Activated CD4-positive, alpha-beta T cell treated with anti-CD3 and anti-CD28 coated beads, Interleukin-2, amount 10 ng/mL, durations not matched to agents 24 days and 14 days (primary cell): ENCODE measurements at places on chromosomes 6 and 20. TPM values are rescaled to one million over a fixed set of nuclear protein-coding genes. Genes with fewer than 3 reads are reported as not detected.

DNA sequence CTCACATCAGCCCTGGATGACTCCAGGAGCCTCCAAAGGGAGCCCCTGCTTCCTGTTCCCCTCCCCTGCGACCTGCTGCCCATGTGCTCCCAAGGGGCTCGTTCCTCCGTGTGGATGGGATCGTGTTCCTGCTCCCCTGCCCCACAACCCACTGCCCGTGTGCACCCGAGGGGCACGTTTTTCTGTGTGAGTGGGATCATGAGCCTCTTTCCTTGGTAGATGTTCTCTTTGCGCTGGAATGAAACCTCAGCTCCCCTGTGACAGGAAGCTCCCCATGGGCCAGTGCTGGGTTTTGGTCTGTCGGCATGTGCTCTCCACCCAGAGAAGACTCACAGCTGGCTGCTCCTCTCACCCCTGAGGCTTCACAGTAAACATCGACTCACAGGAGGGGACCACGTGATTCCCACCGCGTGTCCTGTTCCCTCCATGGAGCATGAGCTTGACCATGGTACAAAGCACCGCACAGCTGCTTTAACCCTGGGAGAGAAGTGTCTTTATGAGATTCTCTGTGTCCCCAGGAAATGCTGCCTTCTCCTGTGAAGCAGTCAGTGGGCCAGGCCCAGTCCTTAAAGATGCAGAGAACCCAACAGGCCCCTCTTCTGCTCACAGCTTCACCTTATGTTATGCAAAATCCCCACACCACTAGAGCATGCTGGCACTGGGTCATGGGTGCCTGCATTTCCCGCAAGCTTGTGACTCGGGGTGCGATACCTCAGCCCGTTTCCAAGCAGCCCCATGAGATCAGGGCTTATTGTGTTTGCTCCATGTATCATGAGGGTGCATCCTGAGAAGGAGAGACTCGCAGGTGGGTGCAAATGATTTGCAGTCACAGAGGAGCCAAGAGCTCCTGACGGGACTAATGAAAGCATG is 215.1 kb downstream of the ERMARD start:
- no peak for DNase-seq
- H3K27ac ChIP-seq: no peak overlapping the region
- no peaks in the 10 kb centered on the region for H3K36me3 ChIP-seq
- no peak overlapping the region for H3K4me3 ChIP-seq
- H3K4me1 ChIP-seq: no peaks in the 10 kb centered on the region

Gene LATS1
- total RNA-seq: 31.8 and 33.7 TPM in 2 replicates

- no peaks in the 10 kb centered on the region for H3K4me1 ChIP-seq
- no peak overlapping the region for H3K27ac ChIP-seq
- DNase-seq: no peak
- peaks cover 11% of the 10 kb centered on the region for H3K27me3 ChIP-seq
- no peak overlapping the region for H3K4me3 ChIP-seq
Measured at GRCh38 chr6:17836293-17836692, 129.6 kb upstream of the NUP153 start.

Gene MOG
- not detected in 2 replicates for total RNA-seq

DNA sequence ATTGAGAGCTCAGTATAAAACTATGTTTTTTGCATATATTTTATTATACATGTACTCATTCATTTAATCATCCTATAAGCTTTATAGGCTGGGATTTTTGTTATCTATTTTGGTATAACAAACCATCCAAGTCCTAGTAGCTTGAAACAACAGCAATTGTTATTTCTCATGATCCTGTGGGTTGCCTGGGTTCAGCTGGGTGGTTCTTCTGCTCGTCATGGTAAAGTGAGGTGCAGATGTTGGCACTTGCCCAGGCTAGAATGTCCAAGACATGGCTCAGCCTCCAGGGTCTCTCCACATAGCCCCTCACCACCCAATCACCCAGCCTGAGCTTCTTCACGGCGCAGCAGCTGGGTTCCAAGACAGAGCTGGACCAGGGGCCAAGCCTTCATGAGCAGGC is 20.8 kb upstream of the TM9SF4 start:
- peaks cover 2% of the 10 kb centered on the region for H3K4me1 ChIP-seq
- no peaks in the 10 kb centered on the region for H3K36me3 ChIP-seq
- no peak overlapping the region for H3K27ac ChIP-seq

Gene SRMS
- not detected in 2 replicates for total RNA-seq

DNA sequence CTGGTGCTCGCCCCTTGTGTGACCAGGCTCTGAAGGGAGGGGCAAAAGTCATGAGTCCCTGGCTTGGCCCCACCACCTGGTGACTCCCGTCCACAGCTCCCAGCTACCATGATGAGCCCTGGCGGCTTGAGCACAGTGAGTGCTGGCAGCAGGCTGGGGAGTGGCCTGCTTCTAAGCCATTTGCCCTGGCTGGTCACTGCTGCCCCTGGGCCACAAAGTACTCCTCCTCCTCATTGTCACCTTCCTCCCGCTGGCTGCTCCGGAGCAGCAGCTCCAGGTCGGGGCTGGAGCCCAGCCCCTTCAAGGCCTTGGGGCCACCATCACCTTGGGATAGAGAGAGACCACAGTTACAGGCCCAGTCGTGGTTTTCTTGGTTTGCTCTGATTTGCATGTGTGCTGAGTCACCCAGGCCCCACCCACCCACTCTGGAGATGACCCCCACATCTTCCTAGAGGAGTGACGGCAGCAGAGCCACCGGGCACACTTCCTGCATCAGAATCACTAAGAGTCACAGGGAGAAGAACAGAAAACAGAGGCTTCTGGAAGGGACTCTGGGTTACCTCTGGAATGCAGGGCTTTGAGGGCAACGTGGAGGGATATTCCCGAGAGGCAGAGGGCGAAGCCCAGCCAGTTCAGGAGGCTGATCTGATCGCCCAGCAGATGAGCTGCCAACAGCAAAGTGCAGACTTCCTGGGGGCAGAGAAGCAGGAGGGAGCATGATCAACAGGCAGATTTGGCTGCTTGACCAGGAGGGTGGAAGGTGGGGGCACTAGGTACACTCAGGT is 42.1 kb upstream of the CDH22 start:
- peaks cover 32% of the 10 kb centered on the region for H3K36me3 ChIP-seq

DNA sequence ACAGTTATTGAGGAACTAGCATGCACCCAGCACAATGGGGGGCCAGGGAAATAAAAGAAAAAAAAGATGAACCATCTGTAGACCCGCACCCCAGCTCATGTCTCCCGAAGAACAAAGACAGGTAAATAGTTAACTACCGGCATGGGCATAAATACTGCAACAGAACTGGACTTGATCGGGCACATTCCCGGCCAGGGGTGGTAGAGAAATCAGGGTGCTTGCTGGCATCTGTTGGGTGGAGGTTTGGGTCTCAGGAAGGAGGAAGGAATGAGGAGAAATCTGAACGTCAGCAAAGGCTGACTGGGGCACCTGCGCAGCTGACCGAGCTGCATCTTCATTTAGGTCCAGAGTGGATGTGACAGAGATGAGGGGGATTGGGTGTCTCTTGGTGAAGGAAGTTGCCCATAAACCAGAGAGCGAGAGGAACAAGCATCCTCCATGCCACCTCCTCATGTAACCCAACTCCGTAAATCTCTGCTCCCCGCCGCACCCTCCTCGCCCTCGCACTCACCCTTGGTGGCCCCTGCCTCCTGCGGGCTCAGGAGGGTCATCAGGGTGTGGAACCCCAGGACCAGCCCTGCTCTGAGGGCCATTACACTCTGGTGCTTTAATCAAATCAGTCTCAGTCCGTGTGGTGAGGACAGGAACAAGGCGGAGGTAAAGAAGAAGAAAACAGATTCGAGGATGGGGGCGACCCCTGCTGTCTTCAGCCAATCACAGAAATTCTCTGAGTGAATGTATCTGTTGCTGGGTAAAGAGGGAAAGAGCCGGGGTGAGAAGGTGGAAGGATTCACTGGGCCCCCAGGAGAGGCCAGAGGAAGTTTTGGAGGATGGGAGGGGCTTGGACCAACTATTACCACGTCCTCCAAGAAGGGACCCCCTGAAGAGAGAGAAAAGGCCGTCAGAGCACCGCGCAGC is at the start of gene HLA-DOA:
TSS of gene HLA-DOA (minus strand) at position 648 of the 918 bp plus-strand sequence.
- H3K4me3 ChIP-seq: peak within 1 kb of the TSS; percentile 46
- H3K36me3 ChIP-seq: no peaks in the 10 kb centered on the region
- peak; percentile 72 for DNase-seq

Gene BTBD3
- total RNA-seq: 14.8 and 14.9 TPM in 2 replicates

GRCh38 chr6:135412761-135413160 is 84.8 kb downstream of the AHI1 start:
- H3K4me1 ChIP-seq: peaks cover 4% of the 10 kb centered on the region
- DNase-seq: no peak
- H3K27me3 ChIP-seq: no peaks in the 10 kb centered on the region
- peaks cover 42% of the 10 kb centered on the region for H3K36me3 ChIP-seq
- H3K4me3 ChIP-seq: no peak overlapping the region
- H3K27ac ChIP-seq: no peak overlapping the region
